ENCODE measurements at places on chromosomes 2 and 18.

- DNase-seq = no peak
Measured at GRCh38 chr2:201182650-201183364, at the start of gene CASP10. CASP10 (plus strand) TSS chr2:201183141; CDS start chr2:201185778, 2,637 bp downstream.

DNA sequence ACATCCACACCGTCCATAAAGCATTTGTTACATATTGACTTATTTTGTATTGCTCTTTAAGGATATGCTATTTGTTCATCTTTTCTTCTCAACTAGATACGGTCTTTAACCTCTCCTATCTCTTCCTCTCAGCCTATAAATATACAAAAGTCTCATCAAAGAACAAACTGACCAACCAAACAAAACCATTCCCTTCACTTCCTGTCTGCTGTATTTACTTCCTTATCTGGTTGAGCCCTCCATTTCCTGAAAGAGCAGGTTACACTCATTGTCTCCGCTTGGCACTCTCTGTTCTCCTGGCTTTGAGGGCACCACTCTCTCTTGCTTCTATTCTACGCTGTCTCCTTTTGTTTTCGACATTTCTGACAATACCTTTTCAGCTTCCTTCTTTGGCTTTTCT lies 431.9 kb upstream of the TCF4 start:
- DNase-seq = no peak

DNA sequence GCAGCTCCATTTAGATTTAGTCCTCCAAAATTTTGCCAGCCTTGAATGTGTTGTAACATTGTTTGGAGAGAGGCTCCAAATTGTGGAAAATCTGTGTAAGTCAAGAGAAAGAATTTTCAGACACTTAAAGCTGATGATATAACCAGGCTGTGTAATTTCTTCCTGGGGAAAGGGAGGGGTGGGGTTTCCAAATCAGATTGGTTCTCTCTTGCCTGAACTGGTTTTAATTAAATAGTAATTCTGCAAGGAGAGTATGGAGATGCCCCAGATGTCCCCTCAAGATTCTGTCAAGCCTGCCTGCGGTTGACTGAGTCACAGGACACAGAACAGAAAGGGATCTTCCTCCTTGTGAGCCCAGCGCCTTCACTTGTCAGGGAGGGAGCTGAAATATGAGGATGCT lies 54.5 kb downstream of the C18orf63 start:
- DNase-seq = no peak

- no peak for DNase-seq
Measured at GRCh38 chr2:239871481-239872435, 153.4 kb downstream of the NDUFA10 start.

GRCh38 chr2:142218471-142218870 lies 87.7 kb upstream of the LRP1B start:
- DNase-seq = no peak

DNA sequence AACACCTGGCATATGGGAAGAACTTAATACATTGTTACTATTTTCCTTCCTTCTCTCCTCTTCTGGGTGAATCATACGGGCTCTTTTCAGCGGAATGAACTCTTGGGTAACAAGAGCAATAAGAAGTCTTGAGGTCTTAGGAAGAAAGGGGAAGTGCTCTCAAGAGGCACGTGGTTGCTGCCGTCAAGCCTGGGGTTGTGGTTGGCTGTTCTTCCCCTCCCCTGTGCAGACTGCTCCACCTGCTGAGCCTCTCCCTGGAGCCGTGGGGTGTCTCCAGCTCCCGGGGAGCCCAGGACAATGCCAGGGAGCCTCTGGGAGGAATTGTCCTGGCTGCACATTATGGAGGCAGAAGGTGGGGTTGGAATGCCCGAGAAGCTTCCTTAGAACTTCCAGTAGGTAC lies 19.4 kb downstream of the TOGARAM2 start:
- DNase-seq = no peak

DNA sequence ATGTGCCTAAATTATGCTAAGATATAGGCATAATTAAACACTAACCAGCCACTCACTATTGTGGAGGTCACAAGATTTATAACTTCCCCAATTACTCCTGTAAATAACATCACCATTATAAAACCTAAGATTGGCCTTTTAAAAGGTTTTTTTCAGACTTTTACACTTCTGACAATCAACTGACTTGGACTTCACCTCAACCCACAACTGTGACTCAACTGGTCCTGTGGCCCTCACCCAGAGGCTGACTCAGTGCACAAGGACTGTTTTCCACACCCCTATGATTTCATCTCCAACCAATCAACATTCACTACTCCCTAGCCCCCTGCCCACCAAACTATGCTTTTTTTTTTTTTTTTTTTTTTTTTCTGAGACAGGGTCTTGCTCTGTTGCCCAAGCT lies 11.6 kb downstream of the TTR start:
- DNase-seq = no peak

GRCh38 chr2:2849464-2850217 lies 518.6 kb upstream of the MYT1L start:
- no peak for DNase-seq

- no peak for DNase-seq
Measured at GRCh38 chr2:64769392-64770044, 115.8 kb upstream of the SERTAD2 start.

DNA sequence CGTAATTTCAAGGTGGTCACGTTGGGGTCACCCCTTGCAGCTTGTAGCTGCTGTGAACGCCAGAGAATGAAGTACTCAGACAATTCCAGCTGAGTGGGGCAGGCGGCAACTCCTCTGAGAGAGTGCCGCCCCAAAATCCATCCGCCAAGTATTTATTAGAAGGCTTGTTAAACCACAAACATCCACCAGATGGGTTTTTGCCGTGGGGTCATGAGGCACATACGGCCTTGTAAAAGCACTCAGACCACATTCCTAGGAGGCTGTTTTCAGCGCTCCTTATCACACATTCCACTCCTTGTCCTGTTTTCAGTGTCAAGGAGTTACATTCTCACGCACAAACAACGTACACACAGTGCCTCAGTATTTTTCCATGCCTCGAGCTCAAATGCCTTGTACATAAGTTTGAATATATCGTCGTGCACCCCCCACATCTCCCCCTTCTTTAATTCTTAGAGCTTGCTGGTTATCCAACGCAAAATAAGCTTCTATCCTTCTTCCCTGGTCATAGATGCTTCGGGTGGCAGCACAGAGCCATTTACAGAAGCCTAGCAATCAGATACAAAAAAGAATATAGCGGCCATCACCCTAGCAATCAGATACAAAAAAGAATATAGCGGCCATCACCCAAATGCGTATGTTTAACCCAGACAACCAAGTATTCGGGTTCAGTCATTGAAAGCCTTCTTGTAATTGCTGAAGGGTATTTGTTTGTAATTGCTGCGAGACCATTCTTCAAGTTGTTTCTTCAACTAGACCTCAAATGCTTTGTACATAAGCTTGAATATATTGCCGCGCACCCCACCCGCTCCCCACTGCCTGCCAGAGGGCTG lies 7.3 kb downstream of the ALPP start:
- no peak for DNase-seq

- no peak for DNase-seq
Measured at GRCh38 chr2:18671363-18671762, 82.0 kb upstream of the NT5C1B start.

DNA sequence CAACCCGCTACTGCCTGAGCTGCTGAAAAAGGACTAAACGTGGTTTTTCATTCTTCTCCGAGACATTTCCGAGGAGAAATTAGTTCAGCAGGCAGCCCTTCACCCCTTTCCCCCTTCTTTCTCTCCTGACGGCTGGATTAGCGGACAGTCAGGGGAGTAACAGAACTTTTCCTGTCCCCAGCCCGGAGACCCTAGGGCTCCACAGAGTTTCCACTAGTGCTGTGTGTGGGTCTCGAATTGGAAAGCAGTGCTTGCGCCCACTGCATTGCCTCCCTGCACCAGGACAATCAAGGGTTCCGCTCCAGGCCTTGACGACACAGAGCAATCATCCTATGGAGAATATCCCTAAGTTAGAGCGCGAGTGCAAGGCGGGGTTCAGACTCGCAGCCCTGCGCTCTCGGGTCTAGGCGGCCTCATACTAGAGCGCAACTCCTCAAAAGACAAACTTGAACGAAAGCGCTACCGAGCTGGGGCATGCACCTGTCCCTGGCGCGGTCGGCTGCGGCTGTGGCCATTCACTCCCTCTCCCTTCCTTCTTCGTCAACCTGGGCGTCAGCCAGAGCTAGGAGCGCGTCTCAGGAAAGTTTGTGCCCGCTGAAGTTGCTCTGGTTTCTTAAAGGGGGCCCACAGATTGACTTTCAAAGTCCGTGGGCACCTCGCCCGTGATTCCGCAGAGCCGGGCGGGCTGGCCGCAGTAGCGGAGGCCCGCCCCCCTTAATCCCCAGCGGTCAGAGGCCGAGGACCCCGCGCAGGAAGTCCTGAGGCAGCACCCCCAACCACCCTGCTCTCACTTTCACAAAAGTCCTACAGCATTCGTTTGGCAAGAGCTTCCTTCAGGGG lies 801 bp downstream of the OSR1 start:
- DNase-seq = no peak

GRCh38 chr2:189538402-189538801 lies 42.2 kb downstream of the SLC40A1 start:
- DNase-seq = no peak

GRCh38 chr18:31574359-31574758 lies 17.3 kb upstream of the TTR start:
- DNase-seq = no peak

DNA sequence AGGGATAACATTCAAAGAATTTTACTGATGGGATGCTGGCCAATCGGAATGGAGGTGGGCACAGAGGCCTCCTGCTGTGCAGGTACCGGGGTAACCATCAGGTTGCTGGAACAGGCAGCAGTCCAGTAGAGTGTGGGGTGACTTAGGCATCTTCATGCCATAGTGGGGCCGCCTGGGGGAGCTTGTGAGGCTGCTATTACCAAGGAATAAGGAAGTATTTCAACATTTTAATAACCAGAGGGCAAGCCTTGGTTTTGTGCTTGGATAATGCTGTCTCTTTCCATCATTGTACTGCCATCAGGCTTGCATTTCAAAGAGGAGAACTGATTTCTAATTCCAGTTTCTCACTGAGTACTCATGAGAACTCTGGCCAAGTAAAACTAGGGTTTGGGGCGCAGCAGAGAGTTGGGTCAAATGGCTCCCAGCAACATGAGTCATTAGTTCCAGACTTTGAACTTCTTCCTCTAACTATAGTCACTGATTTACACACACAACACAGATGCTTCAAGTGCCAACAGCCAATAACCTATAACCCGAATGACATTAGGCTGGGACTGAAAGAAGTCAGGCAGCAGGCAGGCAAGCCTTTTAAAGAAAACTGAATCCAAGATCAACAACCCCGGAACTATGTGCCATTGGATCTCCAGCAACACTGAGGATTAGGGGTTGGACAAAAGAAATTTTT lies 56.1 kb upstream of the FHL2 start:
- no peak for DNase-seq

DNA sequence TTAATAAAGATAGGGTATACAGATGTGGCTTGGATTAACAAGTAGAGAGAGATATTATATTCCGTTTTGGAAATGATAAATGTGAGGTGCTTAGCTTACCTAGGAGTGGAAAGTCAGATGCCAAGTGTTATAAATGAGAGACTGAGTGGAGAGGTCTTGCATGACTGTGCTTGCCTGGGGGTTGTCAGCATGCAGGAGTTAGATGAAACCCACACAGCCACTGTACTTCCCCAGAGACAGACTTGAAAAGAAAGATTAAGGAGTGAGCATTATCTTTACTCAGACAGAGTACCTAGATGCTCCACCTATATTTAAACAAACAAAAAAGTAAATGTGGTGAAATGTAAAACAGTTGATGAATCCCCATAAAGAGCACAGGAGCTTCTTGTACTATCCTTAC lies 482.7 kb downstream of the RIT2 start:
- no peak for DNase-seq

- DNase-seq = no peak
Measured at GRCh38 chr18:56433919-56434318, 204.5 kb downstream of the TXNL1 start.

- DNase-seq = peak; percentile 27
Measured at GRCh38 chr18:59056706-59057492, 82.8 kb upstream of the SEC11C start.

DNA sequence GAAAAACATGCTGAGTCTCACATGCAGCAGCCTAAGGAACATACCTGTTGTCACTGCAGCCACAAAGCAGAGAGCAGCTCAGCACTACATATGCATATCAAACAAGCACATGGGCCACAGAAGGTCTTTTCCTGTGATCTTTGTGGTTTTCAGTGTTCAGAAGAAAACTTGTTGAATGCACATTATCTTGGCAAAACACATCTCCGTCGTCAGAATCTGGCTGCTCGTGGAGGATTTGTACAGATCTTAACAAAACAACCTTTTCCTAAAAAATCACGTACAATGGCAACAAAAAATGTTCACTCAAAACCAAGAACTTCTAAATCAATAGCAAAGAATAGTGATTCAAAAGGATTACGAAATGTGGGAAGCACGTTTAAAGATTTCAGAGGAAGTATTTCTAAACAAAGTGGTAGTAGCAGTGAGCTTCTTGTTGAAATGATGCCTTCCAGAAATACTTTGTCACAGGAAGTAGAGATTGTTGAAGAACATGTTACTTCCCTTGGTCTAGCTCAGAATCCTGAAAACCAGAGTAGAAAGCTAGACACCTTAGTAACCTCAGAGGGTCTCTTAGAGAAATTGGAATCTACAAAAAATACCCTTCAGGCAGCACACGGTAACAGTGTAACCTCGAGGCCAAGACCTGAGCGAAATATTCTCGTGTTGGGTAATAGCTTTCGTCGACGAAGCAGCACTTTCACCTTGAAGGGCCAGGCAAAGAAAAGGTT lies 34.1 kb downstream of the ZNF407 start:
- no peak for DNase-seq

DNA sequence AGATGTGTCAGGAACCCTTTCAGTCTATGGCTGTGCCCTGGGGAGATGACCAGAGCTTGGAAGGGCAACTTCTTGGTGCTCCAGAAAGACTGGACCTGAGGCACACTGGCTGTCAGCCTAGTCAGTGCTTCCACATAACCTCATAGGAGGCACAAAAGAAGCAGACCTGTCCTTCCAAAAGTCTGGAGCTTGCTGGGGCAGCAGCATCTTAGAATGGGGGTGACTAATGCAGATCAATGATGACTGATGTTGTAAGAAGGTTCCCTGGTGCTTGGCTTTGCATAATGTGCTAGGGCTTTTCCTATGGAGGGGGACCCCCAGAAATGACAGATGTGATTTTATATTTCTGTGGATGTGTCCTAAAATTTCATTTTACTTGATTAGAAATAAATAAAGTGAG lies 255.7 kb upstream of the THUMPD2 start:
- DNase-seq = no peak

DNA sequence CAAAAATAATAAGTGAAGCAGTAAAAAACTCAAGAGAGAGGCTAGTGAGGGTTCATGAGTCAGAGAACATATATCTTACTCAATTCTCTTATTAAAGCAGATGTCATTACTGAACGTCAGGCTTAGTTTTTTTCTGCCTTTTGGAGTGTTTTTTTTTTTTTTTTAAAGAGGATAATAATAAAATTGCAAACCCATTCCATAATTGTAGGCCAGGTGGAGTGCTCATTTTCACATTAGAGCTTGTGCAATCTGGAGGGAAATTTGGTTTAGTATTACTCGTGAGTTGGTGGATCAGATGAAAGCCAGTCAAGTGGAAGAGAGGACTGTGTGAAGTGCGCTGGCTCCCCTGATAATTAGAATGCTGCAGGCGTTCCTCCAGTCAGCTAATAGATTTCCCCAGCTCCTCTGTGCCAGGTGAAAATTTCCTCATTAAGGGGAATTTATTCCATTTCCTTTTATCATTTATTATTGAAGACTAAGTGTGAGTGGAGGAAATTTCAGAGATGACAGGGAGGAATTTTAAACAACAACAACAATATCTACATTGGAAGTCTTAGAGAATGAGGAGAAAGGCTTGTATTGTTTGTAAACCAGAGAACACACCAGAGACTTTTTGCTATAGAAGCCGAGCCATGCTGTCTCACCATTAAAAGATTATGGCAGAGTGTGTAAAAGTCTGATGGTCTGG lies 74.6 kb downstream of the CPS1 start:
- no peak for DNase-seq

Data from activated T-helper 9 cell treated with anti-CD3 and anti-CD28 coated beads, Interleukin-2, amount 50 U/mL, for 16 hours (primary cell).